Amniotic epithelial cell (primary cell): ENCODE measurements at places on chromosomes 7 and 10.

DNA sequence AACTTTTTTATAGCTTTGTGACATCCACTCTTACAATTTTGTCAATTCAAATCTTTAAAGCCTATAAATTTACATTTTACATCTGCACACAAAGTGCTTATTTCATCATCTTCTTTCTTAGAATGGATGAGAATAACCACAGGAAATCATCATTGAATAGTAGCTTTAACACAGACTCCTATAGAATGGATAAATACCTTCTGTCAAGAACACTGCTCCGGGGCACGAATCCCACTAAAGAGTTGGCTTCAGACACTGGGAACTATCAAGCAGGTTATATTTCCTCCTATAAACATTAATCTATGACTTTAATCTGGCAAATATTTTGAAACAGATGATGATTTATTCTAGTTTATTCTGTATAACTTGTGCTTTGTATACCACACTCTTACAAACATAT, 269.7 kb upstream of the TPK1 start:
- no peak for DNase-seq

DNA sequence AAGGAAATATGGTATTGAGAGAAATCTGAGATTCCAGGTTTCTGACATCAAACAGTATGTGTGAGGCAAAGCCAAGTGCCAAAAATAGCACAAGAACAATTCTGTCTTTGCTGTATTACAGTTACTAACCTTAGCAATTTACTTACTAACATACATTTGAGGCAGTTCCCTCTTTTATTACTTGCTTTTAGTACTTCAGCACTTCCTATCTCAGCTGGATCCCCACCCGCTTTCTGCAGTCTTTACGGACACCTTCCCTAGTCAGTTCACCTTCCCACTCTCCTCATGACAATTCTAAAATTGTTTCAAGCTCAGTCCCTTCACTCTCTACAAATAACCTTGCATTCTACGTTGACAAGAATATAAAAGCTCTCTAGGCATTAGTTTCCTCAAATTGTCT, 79.2 kb downstream of the ELAPOR2 start:
- DNase-seq: no peak

DNA sequence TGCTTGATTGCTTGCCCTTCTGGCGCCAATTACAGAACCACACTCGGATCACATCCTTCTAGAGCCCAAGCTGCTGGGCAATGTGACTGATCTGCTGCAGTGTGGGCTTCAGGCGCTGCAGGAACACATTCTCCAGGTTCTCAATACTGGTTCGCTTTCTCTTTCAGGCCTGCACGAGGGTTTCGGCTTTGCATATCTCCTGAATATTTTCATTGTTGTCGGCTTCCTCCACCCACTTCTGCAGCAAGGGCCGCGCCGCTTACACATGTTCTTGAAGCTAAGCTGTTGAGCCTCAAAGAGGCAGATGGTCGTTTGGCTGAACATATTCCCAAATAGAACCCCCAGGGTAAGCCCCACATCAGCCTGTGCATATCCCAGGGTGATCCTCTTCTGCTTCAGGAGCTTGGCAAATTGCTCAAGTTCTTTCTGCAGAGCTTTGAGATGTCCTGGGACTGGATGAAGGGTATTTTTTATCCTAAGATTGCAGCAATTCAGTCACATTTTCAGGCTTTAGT, 64.6 kb downstream of the HERC4 start:
- no peak for DNase-seq

GRCh38 chr10:31393844-31394243, 74.8 kb downstream of the ZEB1 start:
- no peak for DNase-seq

DNA sequence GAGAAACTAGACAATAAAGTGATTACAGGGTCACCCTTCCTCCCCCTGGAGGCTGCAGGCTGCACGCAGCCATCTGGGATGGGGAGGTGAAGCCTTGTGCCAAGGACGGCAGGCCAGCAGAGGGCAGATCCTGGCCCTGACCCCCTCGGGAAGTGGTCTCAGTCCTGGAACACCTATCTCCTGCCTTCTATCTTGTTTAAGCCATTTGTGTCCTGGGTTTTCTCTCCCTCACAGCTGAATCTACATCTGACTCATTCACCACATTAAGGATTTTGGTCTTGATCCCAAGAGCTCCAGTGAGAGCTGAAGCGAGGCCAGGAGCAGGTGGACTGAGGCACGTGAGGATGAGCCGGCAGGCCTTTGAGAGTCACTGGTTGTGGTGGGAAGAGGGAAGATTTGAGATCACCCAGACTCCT, 16.4 kb upstream of the PARP12 start:
- peak; percentile 84 for DNase-seq

DNA sequence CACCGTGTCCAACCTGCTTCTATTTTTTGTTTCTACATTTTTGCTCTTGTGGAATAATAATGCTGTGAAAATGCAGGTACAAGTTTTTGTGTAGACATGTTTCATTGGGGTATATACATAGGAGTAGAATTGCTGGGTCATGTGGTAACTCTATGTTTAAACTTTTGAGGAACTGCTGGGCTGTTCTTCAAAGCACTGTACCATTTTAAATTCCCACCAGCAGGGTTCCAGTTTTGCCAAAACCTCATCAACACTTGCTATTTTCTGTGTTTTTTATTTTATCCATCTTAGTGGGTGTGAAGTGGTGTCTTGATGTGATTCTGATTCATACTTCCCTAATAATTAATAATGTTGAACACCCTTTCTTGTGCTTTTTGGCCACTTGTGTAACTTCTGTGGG, 138.6 kb downstream of the RGS10 start:
- no peak for DNase-seq

GRCh38 chr7:100483722-100484672, at the start of gene NYAP1:
NYAP1 (plus strand) TSS chr7:100483927; CDS start chr7:100485312, 1,385 bp downstream.
- peak; percentile 53 for DNase-seq

DNA sequence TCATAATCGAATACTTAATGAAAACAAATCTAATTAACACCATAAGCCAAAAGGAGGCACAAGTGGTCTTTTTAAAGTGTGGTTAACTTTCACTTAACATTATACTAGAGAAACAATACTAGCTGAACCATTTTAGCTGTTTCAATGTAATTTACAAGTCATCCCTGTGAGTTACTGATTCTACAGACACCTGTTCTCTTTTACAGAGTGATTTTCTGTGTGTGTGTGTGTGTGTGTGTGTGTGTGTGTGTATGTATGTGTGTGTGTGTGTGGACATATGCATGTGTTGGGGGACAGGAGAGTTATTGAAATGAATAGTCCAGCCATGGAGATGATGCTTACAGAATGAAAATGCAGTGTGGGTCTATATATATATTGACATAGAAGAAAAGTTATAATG, 200.2 kb downstream of the DNAJC1 start:
- DNase-seq: no peak

DNA sequence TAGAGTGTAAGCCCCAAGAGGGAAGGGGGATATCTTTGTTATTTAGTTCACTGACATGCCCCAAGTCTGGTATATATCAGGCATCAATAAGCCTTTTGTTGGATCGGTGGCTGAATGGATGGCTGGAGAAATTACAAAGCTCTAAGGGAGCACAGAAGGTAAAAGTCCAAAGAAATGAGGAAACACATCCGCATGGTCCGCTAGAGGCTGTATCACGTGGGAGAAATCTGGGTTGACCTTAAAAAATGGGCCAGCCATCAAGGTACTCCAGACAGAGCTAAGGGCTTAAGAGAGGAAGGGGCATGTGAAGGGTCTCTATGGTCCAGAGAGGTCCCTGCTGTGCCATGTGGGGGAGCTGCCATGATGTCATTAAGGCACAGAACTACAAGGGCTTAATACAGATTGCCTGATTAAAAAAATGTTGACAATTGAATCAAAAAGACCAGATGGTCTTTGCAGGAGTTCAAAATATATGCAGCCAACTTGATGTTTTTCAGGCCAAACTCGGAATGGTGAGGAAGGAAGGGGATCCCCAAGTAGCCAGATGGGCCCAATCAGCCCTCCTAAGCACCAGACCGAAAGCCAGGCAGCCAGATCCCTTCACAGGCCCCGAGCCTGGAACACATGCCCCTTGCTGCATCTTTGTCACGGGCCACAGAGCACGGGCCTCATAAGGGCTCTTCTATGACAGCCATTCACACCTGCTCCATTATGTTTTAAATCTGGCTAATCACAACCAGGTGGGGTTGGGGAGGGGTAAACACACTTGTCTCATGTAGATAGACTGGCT, 31.9 kb downstream of the SCRN1 start:
- DNase-seq: no peak

DNA sequence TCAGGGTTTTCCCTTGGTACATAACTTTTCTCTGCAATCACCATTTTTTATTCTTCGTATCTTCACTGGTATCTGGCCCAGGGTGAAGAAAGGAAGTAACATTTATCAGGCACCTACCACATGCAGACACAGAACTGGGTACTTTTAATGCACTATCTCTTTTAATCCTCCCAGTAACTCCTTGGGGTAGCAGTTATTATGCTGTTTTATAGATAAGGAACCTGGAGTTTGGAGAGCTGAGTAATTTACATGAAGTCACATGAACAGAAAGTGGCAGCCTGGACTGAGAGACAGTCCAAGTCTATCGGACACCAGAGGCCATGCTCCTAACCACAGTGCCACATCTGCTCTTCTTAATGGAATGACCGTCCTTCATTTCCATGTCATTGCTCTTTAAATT, 117.1 kb upstream of the PODXL start:
- no peak for DNase-seq

DNA sequence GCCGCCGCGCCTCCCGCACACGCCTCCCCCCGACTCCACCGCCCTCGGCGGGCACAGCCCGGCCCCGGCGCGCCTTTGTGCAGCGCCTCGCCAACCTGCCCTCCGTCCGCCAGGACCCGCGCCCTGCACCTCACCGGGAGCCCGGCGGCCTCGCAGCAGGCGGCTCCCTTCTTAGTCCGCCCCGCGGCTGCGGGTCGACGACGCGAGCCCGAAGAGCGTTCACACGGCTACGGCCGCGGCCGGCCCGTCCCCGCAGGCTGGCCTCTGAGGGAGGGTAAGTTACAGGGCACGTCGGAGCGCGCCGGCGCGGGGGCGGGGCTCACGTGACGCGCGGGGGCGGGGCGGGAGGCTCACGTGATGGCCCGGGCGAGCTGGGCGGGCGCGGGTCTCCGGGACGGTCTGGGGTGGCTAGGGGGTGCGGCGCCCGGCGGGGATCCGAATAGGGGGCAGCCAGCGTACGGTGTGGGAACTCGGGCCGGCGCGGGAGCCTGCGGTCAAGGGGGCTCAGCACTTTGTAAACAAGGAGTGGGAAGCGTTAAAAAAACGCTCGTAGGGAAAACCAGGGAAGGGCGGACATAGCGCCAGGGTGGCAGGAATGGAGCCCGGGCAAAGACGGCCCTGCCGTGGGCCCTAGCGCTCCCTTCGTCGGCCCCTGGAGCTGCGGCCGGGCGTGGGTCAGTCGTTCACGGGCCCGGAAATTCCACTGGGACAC, at the start of gene ARHGAP12:
Gene ARHGAP12, minus strand, starts transcription at position 283 of the 712 bp plus-strand sequence. CDS start 19,976 bp downstream, outside the sequence.
- peak; percentile 72 for DNase-seq

- DNase-seq: peak; percentile 95
Measured at GRCh38 chr7:34108165-34108564, 202.8 kb downstream of the BMPER start.

GRCh38 chr7:139562961-139563565, 39.6 kb downstream of the CLEC2L start:
- DNase-seq: no peak

GRCh38 chr10:1287971-1288401, 231.8 kb downstream of the WDR37 start:
- DNase-seq: no peak

DNA sequence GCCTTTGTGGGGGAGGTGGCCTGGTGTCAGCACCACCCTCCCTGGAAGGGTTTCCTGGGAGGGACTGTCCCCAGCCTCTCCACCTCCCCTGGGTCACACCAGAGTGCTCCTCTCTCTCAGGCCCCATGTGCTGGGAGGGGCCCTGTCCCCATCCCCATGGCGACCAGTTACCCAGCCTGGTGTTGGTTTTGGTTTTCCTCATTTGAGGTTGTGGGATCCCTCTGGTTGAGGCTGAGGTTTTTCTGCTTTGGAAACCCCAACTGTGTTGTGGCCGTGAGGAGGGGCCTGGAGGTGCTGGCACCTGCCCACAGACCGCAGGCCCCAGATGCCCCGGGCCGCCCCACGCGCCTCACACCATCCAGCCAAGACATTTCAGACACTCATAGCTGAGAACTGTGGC, 106.3 kb downstream of the GRK5 start:
- no peak for DNase-seq

DNA sequence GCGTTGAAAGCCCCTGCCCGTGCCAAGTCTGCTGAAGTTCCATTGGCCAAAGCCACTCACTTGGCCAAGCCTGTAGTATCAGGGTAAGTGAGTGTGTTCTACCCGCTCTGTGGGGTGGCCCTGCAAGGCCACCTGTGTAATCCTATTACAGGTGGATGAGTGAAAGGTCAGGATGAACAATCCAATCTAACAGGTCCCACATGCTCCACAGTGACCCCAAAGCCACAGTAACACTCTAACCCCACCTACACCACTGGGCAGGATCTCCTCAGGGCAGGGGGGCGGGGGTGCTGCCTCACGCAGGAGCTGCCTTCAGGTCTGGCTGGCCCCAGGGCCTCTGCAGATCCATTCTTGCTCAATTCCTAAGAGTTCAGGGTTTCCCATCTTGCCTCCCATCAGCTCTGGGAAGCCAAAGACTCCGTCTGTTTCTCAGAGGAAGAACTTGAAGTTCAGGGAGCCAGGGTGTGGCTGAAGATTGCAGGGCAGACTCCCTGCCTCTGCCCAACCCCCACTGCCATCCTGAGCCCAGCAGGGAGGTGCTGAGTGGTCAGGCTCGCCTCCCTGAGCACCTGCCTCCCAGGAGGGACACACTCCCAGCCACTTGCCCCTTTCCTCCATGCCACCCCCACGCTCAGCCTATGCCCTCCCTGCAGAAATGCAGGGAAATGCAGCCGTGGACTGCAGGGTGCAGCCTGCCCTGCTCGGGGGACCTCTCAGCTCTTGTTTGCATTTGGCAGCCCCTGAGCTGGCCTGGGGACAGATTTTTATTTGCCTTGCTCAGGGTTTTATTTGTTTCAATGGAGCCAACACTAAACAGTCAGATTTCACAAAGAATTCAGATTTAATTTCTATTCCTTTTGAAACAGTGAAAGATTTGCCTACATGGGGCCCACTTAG, 9.8 kb upstream of the COMTD1 start:
- DNase-seq: no peak

GRCh38 chr10:51377932-51378599, 303.8 kb downstream of the PRKG1 start:
- DNase-seq: peak; percentile 16

DNA sequence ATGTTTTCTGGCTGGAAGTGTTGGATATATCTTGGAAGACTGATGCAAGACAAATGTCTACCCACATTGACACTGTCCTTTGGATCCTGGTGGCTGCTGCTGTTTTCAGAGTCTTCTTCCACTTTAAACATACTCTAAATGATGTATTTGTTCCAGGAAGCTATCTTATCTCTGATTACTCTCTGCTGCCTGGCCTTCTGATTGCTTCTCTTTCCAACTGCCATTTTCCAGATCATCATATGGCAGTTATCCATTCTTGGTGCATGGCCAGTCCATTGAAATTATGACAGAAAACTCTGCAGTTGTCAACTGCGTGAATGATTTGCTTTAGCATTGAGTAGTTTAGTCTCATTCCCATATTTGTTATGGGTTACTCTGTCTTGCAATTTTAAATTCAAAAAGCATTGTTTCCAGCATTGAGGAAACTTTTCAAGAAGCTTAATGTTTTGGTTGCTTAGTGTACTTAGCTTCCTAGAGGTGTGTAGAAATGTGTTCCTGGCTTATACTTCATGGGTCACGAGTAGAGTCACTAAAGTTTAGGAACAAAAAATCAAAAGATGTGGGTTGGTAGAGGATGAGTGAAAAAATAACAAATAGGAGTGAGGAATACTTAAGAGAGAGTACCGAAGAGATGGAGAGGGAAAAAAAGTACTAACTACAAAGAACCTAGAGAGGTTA, 268.3 kb upstream of the MTPN start:
- no peak for DNase-seq
